ENCODE measurements at places on chromosomes 12 and 14.

GRCh38 chr14:26191123-26191522 lies 406.7 kb downstream of the NOVA1 start:
- DNase-seq, result no peak

DNA sequence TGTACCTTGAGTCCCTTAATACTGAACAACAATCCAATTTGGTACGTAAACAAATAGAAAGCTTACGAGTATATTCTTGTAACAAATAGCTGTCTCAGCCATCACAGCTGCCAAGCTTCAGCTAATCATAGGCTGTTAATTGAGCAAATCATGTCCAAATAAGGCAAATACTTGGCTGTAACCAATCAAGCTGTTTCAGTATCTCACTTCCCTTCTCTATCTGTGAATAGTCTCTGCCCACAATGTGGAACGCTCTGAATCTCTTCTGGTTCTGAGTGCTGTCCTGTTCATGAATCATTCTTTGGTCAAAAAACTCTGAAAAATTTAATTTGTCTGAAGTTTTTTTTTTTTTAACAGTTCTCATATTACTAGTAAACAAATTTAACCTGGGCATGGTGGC lies 5.8 kb upstream of the NEMF start:
- no peak for DNase-seq

DNA sequence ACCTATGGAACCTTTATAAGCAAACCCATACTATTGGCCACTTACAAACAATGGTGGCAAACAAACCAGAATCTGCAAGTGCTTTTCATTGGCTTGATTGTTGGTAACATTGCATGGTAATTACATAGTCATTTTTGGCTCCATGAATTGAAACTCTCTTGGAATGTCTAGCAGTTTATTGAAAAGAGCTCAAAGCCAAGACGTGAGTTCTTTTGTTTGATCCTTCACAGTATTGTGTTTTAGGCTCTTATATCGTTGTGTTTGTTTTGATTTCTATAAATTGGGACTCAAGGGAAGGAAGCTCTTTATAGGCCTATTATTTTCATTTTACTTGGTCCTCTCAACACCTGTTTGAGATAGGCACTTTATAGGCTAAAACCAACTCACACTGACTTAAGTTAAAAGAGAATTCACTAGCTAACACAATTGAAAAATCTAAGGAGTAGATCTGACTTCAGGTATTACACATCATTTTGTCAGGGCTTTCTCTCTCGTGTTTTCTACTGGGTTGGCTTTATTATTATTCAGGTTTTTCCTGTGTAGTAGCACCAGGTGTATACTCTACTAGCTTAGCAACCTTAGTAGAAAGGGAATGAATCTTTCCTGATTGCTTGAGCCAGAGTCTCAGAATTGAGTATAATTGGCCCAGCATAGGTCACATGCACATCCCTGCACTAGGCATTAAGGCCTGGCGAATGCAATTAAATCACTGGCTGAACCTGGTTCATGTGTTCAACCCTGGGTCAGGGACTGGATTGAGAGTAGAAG lies 341.4 kb downstream of the RAD51B start:
- no peak for DNase-seq

DNA sequence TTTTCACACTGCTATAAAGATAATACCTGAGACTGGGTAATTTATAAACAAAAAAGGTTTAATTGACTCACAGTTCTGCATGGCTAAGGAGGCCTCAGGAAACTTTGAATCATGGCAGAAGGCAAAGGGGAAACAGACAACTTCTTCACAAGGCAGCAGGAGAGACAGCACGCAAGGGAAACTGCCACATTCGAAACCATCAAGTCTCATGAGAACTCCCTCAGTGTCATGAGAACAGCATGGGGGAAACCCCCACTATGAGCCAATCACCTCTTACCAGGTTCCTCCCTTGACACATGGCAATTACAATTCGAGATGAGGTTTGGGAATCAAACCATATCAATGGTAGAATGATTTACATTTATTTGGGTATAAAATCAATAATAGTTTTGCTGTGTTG lies 558.5 kb downstream of the TMTC2 start:
- DNase-seq, result no peak

- no peak for DNase-seq
These were observed 1.5 kb downstream of the PACS2 start for GRCh38 chr14:105315941-105316576.

DNA sequence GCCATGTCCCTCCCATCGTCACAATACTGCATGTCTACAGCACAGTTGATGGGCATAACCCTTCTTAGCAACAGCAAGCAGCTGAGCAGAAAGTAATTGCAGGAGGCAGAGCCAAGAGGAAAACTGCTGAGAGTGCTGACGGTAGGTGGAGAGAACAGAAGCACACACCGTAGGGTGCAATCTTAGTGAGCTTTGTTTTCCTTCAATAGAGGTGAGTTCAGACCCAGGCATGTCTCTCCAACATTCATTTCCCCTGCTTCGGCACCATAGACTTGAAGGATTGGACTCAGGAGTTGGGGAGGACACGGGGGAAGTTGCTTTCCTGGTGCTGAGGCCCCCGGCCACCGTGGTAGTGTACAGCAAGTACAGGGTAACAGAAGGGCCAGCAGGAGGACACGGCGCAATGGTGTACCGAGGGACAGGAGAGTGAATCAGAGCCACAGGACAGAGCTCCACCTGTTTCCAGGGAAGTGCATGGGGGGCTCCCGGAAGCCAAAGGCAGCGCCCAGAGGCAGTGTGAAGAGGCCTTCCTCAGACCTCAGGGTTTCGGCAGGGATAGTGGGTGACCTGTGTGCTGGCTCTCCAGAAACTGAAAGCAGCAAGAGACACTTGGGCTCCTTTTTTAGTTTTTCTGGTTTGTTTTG lies 36.3 kb upstream of the SINHCAF start:
- peak; percentile 57 for DNase-seq

DNA sequence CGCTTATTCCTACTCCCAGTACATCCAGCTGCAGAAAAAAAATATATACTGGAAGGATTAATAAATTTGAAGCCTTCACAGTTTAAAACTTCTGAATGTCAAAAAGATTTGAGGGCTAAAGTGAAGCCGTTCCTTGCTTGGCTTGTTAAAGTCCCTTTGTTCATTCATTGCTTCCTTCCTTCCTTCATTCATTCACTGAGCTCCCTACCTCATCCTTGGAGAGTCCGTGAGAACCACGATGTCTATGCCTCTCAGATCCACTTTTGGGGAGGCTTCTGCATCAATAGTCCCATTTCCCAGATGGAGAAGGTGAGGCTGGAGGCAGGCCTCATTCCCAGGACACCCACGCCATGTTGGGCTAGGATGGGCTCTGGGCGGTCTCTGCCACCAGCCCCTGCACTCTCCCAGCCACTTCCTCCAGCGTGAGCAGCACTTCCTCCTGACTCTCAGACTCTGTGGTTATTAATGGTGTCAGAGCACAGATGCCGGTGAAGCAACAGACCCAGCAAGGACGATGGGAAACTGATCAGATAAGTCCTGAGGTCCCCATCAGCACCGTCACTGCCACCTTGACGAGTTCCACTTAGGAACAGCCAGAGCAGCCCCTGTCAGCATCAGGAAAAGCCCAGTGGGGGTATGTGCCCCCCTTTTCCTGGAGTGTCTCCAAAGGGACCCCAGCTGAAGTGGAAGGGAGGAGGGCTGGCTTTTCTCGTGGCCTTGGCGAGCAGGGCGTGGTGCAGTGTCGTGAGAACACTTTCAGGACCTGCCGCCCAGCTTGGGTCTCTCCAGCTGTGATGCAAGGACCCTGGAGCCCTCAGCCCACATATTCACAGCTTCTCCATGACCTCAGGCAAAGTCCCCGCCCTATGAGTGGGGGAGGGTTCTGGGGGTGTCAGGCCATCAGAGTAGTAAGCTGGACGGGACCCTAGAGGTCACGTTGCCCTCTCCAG lies 21.2 kb downstream of the ASB2 start:
- DNase-seq, result peak; percentile 77

DNA sequence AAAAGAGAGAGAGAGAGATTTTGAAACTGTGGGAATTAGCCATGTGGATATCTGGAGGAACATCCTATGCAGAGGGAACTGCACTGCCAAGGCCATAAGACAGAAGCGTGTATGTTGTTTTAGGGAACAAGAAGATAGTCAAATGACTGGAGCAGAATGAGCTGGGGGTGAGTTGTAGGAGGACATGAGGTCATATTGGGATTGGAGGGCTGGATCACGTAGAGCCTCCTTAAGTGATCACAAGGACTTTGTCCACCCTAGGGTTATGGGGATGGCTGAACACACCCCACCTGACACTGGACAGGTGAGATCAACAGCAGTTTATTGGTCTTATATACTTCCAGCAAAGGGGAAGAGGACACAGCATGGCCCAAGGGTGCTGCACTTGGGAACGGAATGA lies 8.2 kb upstream of the CGRRF1 start:
- no peak for DNase-seq

GRCh38 chr14:30928462-30928861 lies 54.1 kb downstream of the COCH start:
- no peak for DNase-seq

- DNase-seq, result no peak
These were observed 62.8 kb downstream of the BEGAIN start for GRCh38 chr14:100524233-100524932.

DNA sequence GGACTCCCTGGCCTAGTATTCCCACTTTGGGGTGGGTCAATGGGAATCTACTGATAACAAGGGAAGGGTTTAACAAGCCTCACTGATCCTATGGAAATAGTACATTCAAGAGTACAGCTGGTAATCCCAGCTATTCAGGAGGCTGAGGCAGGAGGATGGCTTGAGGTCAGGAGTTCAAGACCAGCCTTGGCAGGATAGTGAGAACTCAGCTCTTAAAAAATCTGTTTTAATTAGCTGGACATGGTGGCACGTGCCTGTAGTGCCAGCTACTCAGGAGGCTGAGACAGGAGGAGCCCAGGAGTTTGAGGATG lies 4.5 kb downstream of the POMT2 start:
- no peak for DNase-seq

DNA sequence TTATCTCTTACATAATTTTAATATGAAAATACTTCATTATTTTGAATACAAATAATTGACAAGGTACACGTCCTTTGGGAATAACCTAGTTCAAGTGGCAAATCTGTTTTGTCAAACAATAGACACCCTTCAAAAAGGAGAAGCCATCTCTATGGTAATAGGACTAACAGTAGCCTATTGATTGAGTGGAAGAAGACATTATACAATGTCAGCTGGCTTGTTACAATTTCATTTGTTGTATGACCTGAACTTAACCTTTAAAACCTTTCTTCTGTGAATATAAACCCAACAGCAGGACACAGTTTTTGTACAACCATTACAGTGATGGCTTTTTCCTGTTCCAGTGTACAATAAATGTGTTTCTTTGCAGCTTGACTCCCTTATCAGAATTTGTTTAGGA lies 8.1 kb downstream of the TMEM260 start:
- no peak for DNase-seq

DNA sequence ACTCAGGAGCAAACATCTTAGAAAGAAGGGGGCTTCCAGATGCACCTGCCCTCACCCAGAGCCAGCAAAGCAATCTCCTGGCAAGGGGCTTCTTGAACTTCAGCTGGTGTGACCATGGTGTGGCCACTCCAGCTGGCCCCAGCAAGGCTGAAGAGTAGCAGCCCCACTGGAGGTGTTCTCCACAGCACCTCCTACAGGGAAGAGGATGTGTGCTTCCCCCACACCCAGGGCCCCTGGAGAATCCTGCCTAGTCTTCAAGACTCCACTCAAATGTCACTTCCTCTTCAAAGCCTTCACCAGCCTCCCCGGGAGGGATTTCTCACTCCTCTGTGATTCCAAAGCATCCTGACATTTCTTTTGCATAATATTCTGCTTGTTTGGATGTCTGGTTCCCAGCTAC lies 8.5 kb downstream of the RAB15 start:
- no peak for DNase-seq

All from activated CD8-positive, alpha-beta memory T cell treated with anti-CD3 and anti-CD28 coated beads, Interleukin-2, amount 50 U/mL, for 48 hours (primary cell).